ENCODE measurements at places on chromosomes 2 and 18. TPM values are rescaled to one million over a fixed set of nuclear protein-coding genes. Genes with fewer than 3 reads are reported as not detected.
A peak's percentile ranks its signal among the peaks of the same experiment; 100 is the strongest.

Gene LONRF2
- 24.5 TPM for total RNA-seq

DNA sequence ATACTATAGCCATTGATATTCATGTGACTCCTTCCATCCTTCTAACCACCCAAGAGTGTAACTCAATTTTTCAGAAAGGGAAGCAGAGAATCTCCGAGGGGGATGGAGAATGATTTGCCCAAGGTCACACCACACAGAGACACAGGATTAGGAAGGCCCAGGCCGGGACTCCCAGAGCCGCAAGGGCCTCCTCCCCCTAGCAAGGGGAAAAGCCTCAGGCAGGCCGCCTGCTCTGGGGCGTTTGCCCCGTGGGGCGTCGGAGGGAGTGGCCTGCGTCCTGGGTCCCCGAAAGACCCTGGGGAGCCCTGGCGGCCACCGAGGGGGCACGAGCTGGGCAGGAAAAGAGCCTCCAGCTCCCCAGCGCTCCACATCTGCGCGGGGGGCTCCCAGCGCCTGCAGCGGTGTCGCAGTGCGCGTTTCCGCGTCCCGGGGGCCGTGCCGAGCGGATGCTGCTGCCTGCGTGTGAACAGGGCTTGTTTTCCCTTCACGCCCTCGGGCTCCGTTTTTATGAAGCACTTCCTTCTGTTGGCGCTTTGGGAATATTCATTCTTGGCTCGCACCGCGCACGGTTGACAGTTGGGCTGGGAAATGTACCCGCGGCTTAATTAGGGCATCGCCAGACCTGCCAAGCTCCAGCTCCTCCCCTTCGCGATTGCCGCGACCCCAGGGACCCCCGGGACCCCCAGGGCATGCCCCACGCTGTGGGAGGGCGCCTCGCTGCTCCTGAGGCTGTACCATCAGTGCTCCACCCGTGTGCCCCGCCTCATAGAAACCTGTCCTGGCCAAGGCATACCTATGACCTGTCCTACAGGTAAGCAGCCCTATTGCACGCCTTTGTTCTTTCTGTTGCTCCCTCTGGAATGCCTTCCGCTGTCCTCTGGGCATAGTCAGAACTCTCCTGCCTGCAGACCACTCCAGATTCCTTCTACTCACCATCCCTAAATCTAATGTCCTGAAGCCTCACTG is 158.9 kb upstream of the GLI2 start:
- no peak for DNase-seq

Gene SP5
- 0.92 TPM for total RNA-seq

GRCh38 chr18:58338141-58338540 is 290.8 kb downstream of the ALPK2 start:
- DNase-seq = no peak

Gene UGT1A4
- not detected for total RNA-seq

- no peak for DNase-seq
These were observed 82.9 kb downstream of the CHRNA1 start for GRCh38 chr2:174681099-174682006.

- no peak for DNase-seq
These were observed 304.1 kb downstream of the TNS1 start for GRCh38 chr2:217698691-217699090.

Gene IL1RL2
- total RNA-seq = 0.35 TPM

- DNase-seq = no peak
These were observed at the start of gene TACR1 for GRCh38 chr2:75199428-75200011. Gene TACR1, minus strand, starts transcription at chr2:75199520. Its CDS starts 586 bp downstream, at chr2:75198934.

Gene SMC6
- 13.9 TPM for total RNA-seq

DNA sequence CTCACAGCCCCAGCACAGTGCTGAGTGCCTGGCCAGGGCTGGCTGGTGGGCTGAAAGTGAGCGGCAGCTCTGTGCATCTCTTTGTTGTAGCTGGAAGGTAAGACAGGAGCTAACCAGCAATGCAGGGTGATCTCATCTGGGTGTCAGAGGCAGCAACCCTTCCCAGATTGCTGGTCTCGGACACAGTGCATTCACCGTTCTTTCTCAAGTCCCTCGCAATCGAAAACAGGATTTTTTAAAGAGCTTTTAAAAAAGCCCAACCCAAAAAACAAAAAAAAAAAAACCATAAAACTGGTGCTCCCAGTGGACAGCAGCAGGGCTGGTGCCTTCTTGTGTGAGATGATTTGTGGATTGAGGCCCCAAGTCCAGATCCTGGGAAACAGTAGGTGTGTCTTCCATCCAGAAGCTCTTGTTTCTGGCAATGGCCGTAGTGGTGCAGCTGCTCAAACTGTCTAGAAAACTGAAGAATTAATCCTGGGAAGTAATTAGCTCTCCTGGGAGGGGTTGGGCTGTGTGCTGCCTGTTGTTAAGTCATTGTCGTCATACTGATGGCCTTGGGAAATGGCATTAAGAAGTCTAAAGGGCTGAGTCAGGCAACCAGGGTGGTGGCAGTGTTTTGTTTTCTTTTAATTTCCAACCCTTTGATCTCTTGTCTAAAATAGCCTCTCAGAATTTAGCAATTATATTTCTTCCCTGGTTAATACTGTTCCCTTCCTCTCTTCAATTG is 156.7 kb downstream of the KLHL29 start:
- no peak for DNase-seq

- DNase-seq = no peak
These were observed 6.1 kb upstream of the SERPINB8 start for GRCh38 chr18:63963615-63964256.

- DNase-seq = no peak
These were observed 19.7 kb upstream of the STPG4 start for GRCh38 chr2:47174733-47175361.

DNA sequence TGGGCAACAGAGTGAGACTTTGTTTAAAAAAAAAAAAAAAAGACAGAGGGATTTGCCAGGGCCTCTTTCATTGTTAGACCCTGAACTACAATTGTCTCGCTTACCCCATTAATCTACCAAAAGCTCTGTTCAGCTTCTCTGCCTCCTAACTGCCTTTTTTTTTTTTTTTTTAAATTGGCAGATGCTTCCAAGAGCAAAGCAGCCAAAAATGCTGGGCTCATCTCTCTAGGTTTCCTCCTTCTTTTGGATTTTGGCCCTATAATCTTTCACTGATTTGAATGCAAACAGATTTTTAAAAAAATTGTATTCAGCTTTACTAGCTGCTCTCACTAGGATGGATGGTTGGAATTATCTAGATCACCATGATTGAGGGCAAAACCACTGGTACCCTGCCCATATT is 33.2 kb upstream of the RAPGEF4 start:
- no peak for DNase-seq

Gene ACMSD
- total RNA-seq = not detected

DNA sequence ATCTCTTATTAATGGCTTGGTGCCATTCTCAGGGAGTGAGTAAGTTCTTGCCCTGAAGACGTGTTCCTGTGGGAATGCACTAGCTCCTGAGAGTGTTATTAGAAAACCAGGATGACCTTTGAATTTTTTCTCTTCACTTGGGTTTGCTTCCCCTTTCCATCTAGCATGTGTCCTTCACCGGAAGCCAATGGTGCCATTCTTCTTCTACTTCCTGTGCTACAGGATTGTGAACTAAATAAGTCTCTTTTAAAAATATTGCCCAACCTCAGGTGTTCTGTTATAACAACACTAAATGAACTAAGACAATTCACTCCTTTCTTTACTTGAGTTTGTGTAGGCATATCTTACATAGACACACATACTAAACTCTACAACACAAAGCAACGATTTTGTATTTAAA is 447.0 kb downstream of the SOX11 start:
- no peak for DNase-seq

GRCh38 chr2:175624785-175625184 is 377.3 kb downstream of the LNPK start:
- DNase-seq = no peak

GRCh38 chr2:21981127-21981526 is 857.4 kb downstream of the TDRD15 start:
- no peak for DNase-seq

GRCh38 chr2:205218056-205218455 is 464.2 kb upstream of the NRP2 start:
- no peak for DNase-seq

GRCh38 chr2:25887624-25888242 is 9.4 kb upstream of the ASXL2 start:
- DNase-seq = no peak

DNA sequence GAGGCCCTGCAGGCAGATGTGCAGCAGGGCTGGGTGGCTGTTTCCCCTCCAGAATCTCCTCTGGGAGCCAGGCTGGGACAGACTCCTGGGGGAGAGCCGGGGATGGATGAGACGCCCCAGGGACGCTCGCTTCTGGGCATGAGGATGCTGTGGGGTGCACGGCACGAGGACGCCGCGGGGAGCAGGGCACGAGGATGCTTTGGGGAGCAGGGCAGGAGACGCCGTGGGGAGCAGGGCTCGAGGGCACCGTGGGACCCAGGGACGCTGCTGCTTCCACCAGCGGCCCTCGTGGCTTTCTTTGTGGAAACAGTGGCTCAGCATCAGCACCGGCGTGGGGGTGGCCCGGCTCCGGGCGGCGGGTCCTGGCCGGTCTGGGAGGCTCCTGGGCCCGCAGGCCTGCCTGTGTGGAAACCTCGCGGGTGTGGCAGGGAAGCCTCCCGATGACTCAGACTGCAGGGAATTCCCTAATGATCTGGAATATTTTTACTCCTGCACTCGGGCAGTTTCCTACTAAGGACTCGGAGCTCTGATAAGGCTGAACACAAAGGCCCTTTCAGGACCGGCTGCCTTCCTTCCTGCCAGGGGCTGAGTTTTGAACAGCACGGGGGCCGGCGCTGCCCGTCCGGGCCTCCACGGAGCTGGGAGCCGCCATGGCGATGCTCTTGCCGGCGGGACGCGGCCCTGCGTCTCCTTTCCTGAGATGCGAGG is 62.6 kb downstream of the NFATC1 start:
- peak; percentile 82 for DNase-seq

Gene KLF7
- total RNA-seq = 34.4 TPM

DNA sequence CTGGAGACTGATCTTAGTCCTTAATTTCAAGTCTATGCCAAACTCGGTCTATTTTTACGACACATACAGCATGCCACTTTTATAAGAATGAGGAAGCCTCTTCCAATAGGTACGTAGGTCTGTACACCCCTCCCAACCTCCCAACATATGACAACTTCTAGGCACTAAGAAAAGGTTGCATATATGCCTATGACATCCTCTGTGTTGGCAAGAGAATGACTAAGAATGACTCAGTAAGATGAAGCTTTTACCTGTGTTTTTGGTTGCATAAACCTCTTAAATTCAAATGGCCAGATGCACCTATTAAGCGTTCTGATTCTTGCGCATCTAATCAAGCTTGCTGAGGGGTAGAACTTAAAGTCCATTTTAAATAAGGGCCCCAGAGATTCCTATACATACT is 586.4 kb upstream of the ZEB2 start:
- no peak for DNase-seq

DNA sequence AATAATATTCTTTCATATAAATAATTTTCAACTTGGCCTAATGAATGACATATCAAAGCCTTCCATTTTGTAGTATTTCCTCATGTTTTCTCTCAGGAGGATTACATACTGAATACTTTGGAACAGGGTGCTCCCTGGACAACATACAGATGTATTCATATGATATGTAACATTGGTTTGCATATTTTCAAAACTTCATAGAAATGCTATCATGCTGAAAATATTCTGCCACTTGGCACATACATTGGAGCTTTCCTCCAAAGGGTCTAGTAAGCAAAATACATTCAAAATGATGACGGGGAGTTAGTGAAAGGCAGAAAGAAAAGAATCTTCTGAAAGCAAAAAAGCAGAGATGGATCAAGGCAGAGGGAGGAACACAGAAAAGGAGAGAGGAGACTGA is 38.1 kb upstream of the RTN4 start:
- DNase-seq = no peak

Gene DQX1
- not detected for total RNA-seq

DNA sequence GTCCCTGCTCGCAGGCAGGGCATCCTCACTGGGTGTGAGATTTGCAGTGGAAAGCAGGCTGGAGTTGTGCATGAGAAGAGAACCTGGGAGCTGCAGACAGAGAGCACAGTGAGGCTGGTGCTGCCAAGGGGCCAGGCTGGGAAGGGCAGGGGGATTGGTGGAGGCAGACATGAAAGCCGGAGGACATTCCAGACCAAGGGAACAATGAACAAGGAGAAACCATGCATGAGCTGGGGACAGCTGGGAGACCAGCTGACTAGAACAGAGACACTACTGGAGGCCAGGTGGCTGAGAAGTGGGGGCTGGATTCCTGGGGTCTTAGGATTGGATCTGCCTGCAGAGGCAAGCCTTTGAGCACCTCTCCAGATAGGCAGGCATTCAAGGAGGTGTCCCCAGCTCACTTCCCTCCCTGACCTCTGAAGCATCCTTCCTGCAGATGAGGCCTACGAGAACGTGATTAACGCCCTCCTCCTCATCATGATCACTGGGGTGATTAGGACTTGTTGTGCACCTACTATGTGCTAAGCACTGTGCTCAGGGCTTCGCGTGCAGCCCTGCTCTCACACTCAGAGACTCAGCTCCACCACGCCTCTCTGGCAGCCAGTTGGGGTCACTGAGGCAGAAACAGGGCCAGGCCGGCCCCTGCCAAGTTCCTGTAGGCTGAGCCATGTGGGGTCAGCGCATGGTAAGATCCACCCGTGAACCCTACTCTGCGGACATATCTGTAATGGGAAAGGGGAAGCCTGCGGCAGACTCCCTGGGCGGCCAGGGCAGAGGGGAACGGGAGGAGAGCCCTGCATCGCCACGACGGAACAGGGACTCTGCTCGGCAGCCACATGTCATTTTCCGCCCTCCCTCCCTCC is 74.8 kb upstream of the SLC66A3 start:
- DNase-seq = no peak

DNA sequence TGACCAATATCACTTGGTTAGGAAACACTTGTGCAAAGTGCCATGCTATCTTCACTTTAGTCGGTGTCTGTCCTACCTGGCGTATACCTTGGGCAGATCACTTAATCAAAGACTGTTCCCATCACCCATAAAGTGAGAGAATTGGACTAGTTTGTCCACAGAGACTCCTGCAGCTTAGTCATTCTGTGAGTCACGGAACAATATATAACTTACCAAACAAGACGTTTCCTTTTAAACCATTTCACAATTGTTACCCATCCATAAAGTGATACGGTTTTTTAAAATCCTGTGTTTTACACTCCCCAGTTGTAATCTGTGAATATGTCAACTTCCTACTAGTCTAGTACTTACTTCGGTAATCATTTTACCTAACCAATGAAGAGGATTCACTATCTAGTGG is 499.3 kb upstream of the SMIM21 start:
- DNase-seq = no peak

Gene CAB39
- total RNA-seq = 75.1 TPM
